Stimulated activated CD8-positive, alpha-beta memory T cell treated with anti-CD3 and anti-CD28 coated beads, Interleukin-2, amount 100 ng/mL, for 1 hour (primary cell): ENCODE measurements at places on chromosomes 3 and 15.

DNA sequence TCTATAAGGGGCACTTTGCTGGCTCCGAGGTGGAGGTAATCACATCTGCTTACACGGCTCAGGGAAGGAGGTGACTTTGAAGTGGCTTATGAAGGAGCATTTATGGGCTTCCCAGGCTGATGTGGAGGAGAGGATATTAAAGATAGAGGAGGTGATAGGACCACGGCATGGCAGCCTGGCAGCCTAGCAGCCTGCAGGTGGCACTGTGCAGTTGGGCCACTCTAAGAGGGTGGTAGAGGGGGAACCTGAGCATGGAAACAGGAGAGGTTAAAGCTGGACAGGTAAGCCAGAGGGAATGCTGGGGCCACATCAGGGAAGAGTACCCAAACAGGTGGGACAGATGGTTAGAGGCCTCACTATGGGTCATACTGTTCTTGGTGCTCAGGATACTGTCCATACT lies 375.0 kb downstream of the WDR72 start:
- DNase-seq = no peak

DNA sequence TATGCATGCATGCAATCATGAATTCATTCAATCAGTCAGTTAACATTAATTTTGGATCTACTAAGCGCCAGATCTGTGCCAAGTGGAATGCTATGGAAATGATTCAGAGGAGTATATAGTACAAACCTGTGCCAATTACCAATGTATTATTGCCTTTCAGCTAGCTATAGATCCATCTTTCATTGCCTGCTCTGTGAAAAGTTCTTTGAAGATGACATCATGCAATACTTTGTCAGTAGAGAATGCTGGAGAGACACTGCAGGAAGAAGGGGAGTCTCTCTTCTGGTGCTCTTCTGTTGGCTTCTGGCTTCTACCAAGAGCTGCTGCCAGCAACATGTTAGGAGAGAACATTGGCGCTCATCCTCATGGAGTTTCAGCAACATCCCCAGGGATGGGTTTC lies 81.0 kb upstream of the LMCD1 start:
- DNase-seq = no peak

- DNase-seq = no peak
Measured at GRCh38 chr15:66873856-66874255, 171.8 kb downstream of the SMAD6 start.

DNA sequence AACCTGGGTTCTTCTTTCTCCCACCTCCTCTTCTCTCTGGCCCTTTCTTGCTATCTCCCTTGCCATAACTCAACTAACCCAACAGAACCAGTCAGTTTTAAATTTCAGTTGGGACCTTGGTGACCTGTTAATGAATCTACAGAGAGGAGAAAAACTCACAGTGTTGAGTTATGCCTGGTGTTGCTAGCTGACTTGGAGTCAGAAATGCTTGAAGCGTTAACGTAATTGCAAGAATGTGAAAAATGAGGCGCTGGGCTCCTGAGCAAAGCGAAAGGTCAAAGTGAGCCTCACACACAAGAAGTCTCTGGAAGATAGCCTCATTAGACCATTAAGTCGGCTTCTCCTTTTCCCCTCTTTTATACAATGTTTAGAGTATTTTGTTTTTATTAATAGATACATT lies 18.4 kb downstream of the MEIS2 start:
- DNase-seq = no peak

DNA sequence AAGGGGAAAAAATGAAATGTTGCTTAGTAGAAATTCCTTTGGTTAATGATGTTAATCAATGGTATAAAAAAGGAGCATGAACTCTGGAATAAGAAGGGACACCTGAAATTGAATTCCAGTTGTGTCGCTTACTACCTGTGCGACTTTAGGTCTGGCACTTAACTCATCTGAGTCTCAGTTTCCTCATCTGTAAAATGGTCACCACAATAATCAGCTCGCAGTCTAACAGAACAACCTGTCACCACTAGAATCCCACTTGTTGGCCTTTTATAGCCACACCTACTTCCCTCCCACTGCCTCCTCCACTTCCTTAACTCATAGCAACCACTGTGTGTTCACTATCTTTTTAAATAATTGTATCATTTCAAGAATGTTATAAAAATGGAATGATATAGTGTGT lies 2.5 kb downstream of the PLAAT1 start:
- no peak for DNase-seq

- DNase-seq = no peak
Measured at GRCh38 chr3:134474956-134475355, 10.8 kb downstream of the ANAPC13 start.

GRCh38 chr15:78616506-78616905 lies 4.3 kb downstream of the CHRNA3 start:
- no peak for DNase-seq

- peak; percentile 31 for DNase-seq
Measured at GRCh38 chr3:66822186-66823008, 175.7 kb upstream of the KBTBD8 start.

DNA sequence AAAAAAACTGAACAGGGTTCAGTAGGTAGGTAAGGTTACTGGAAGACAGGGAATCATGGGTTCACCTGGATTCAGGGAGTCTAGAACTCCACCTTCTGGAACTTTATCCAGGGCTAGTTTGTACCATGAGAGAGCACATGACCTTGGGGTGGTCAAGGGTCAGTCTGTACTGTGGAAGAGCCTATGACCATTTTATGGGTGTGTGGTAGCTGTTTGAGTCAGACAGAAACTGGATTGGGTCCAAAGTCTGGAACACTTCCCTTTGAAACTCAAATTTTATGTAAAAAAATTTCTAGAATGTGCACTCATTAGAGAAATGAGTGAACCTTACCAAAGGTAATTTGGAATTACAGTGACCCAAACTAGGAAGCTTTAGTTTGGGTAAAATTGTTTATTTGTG lies 486.0 kb upstream of the AGTR1 start:
- no peak for DNase-seq

GRCh38 chr15:84022516-84022915 lies 213.1 kb upstream of the GOLGA6L4 start:
- no peak for DNase-seq

DNA sequence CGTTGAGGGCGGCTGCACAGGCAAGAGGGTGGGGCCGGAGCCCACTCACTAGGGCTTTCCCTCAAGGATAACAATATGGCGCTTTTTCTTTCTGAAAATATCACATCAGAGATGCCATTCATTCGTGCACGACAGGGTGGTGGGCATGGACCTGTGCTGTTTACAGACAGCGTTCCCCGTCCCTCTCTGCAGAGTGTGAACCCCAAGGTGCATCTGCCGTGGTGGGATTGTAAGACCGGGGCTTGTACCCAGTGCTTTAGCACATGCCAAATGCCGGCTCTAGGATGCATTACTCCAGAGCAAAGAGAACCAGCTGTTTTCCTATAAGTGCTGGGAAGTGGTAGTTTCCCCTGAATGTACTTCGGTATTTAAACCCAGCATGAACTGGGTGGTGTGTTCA lies 37.0 kb downstream of the CHDH start:
- DNase-seq = no peak

- DNase-seq = no peak
Measured at GRCh38 chr15:90610190-90610589, 80.5 kb downstream of the CRTC3 start.

DNA sequence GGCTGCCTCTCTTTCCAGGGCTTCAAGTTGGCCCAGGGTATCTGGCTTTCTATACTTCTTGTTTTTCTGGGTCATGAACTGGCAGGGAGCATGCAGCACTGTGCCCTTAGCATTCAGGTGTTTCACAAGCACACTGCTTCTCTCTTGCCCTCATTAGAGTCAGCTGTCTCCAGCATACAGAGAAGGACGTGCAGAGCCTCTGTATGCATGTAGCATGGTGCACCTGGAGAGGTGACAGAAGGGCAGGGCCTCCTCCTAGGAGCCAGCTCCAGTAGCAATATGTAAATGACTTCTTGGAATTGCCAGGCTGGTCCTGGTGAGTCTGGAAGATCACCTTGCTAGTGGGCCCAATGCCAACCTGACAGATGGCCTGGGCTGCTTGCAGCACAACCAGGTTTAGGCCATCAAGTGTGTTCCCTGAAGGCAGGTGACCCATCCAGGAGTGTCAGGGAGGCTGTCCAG lies 44.8 kb upstream of the ATP2C1 start:
- no peak for DNase-seq

DNA sequence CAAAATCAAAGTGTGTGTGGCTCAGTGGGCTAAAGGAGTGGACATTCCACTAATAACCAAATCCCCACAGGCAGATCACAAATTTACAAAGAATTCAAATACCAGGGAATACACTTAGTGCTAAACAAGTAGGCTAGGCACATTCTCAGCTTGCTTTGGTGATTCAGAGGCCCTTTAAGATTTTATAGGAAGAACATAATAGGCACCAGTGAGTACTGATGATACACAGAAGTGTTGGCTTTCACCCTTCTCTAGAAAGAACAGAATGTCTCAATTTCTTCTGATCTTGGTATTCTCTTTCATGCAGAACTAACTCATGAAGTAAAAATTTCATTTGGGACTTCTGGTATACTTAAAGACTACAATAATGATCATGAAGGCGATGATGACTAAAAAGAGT lies 55.0 kb downstream of the POLR2M start:
- no peak for DNase-seq

GRCh38 chr15:85112997-85113396 lies 131.3 kb downstream of the PDE8A start:
- no peak for DNase-seq

GRCh38 chr3:56980798-56981390 lies 79.6 kb upstream of the SPATA12 start:
- no peak for DNase-seq

DNA sequence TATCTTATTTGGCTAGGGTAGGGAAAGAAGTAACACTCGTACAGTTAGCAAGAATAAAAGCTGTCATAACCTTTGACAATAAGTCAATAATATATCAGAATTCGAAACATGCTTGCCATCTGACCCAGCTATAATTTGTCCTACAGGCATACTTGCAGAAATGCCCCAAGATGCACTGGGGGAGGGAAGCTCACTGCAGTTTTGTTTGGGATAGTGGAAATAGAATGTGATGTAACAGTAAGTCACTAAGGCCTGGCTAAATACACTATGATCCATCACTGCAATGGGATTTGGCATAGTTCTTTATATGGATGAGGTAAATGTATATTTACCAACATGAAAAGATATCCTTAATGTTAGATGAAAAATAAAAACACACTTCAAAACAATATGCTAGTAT lies 25.5 kb upstream of the TMOD3 start:
- no peak for DNase-seq

DNA sequence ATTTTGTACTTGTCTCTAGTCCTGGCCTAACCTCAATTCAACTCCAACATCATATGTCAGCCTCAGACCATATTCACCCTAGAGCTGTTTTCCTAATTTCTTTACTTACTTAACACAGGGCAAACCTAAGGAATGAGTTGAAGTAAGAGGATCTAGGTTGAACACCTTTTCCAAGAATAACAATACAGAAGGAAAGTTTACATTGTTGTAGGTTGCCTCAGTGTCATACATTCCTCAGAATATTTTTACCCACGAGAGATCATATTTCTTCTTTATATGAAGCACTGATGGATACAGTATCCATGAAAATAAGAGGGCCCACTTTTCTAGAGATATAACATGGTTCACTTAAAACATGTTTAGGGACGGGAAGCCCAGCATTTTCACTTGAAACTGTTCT lies 369.5 kb downstream of the CNTN6 start:
- DNase-seq = no peak

- DNase-seq = no peak
Measured at GRCh38 chr3:127444761-127445160, 145.8 kb downstream of the TPRA1 start.

- no peak for DNase-seq
Measured at GRCh38 chr3:31945738-31946052, 35.4 kb downstream of the OSBPL10 start.

GRCh38 chr15:83890587-83890986 lies 236.7 kb downstream of the ADAMTSL3 start:
- DNase-seq = no peak

GRCh38 chr15:94666553-94666952 lies 435.2 kb downstream of the MCTP2 start:
- no peak for DNase-seq

DNA sequence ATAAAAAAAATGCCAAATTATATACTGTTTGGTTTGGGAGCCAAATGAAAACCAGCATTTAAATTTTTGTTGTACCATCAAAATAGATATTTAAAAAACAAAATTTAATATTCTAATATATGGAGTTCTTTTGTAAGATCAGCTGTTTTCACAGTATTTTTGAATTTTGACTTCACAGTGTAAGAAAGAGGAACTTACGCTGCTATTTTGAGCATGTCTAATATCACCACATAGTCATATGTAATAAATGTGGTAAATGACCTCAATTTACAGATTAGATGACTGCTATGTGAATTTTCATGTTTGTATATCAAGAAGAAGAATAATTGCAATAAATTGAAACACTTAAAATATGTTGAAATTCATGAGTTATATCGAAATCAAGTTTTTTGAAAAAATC lies 189.6 kb downstream of the ARRDC4 start:
- DNase-seq = no peak

GRCh38 chr3:171743327-171744157 lies 66.7 kb downstream of the PLD1 start:
- no peak for DNase-seq

- no peak for DNase-seq
Measured at GRCh38 chr15:39538936-39539335, 41.9 kb upstream of the THBS1 start.

DNA sequence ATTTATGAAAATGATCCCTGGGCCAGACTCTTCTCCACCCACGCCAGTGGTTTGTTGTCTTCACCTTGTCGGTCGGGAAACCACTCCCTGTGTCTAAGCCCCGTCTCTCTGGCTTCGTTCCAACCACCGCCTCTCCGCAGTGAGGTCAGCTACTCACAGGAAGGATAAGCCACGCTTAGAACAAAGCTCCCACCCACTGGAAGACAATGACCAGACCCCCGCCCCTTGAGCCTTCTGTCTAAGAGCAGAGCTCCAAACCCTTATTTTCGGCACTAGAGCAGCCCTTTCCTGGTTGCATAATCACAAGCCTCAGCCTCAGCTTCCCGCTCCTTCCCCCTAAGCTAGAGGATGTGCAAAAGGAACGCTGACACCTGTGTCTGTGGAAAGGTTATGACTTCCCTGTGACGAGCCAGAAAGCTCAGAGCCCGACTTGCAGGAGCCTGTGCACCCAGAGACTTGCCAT lies 114.9 kb upstream of the MEF2A start:
- peak; percentile 13 for DNase-seq

DNA sequence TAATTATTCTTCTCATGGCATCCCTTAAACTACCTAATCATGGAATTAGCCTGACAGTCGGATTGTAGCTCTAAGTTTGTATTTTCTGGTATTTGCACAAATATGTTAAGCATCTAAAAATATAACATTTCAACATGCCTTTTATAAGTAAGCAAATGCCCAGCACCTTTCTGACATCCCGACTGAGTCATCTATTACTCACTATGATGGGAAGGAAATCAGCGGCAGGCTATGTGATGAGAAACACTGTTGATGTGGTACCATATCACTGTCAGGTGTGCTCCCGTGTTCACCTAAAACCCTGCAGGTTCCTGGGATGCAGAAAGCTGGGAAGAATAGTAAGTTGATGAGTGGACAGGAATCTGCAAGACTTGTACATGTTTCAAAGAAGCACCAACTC lies 367.8 kb upstream of the IL12A start:
- DNase-seq = no peak
